RWPE2 (cell line): ENCODE measurements at places on chromosomes 2 and 18.

DNA sequence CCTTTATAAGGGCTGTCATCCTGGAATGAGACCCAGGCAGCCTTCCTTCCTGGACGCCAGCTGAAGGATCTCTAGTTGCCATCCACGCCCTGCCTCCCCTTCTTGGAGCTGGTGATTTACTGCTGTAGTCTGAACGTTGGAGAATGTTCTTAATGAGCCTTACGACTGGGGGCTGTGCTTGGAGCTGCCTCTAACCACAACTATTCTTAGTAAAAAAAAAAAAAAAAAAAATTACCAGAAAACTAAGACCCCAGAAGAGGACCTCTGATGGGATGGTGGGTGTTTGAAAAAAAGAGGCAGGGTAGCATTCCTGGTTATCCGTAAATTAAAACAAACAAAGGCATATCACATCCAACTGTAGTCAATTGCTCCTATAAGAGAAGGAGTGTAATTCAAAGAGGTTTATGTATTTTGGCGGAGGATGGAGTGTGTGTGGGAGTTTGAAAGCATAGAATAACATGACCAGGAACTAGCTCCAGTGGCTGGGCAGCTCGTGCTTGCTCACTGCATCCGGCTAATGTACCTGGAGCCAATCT, 105.4 kb downstream of the QPCT start:
- DNase-seq = no peak

GRCh38 chr2:237695201-237695780, 67.9 kb downstream of the LRRFIP1 start:
- no peak for DNase-seq

DNA sequence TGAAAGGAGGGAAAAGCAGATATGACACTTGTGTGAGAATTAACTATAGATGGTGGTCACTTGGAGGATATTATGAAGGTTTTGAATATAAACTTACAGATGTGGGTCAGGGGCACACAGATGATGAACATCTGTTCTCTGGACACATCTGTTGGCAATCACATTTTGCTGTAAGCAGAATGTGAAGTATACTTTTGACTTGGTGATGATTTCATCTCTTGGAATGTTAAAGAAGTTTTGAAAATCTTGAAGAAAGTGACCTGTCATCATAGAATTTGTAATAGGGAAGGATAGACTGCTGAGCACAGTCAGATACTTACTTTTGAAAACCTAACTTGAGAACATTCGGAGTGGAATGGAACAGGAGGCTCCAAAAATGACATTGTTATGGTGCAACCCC, 40.2 kb downstream of the PIKFYVE start:
- no peak for DNase-seq

DNA sequence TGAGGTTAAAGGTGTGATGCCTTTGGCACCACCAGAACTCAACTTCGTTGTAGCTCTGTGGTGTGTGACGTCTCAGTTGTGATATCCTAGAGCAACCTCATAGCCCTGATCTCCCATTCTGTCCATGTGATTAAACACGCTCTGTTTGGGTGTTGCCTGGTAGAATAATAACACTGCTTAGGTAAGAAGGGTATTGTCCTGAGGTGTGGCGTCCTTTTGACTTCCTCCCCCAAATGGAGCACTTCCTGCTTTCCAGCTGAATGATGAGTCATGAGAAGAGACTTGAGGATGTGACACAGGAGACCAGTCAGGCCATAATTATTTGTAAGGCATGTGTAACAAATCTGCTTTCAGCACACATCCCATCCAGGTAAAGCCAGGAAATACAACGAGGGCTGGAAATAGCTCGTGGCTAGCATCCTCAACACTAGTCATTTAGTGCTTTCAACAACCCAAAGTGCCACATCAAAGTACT, 100.7 kb downstream of the RAPGEF4 start:
- DNase-seq = no peak

DNA sequence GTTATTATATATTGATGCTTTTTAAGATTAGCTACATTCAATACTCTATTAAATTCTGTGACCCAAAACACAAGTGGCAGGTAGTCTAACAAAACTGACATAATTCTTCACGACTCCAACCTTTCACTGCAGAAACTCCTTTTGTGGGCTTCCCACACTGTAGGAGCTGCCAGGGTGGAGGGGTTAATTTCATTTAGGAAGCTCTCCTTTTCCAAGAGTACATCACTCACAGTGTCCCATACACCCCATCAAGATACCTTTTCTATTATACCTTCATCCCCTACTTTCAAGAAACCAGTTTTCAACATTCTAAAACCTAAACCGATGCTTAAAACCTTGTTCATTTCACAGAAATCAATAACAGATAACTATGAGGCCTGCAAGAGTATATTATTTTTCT, 825 bp downstream of the THUMPD2 start:
- no peak for DNase-seq

- DNase-seq = no peak
Observed at GRCh38 chr2:48750128-48750739, 5.3 kb downstream of the LHCGR start.

- no peak for DNase-seq
Observed at GRCh38 chr2:35915261-35915660, 440.3 kb upstream of the CRIM1 start.

DNA sequence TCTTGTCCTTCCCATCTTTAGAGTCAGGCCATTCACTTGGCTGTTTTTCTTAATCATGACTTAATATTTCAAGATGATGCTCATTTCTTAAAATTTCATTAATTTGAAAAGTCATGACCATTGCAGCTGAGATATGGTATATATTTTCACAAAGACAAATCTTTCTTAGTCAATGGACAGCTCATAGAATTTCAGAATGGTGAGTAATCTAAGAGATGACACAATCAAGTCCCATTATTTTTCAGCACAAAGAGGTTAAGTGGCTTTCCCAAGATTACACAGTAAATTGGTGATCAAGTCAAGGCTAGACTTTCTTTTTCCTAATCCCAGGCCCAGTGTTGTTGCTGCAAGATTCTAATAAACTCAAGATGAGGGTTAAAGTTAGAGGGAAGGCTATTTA, 34.4 kb upstream of the NT5C1B start:
- DNase-seq = no peak

DNA sequence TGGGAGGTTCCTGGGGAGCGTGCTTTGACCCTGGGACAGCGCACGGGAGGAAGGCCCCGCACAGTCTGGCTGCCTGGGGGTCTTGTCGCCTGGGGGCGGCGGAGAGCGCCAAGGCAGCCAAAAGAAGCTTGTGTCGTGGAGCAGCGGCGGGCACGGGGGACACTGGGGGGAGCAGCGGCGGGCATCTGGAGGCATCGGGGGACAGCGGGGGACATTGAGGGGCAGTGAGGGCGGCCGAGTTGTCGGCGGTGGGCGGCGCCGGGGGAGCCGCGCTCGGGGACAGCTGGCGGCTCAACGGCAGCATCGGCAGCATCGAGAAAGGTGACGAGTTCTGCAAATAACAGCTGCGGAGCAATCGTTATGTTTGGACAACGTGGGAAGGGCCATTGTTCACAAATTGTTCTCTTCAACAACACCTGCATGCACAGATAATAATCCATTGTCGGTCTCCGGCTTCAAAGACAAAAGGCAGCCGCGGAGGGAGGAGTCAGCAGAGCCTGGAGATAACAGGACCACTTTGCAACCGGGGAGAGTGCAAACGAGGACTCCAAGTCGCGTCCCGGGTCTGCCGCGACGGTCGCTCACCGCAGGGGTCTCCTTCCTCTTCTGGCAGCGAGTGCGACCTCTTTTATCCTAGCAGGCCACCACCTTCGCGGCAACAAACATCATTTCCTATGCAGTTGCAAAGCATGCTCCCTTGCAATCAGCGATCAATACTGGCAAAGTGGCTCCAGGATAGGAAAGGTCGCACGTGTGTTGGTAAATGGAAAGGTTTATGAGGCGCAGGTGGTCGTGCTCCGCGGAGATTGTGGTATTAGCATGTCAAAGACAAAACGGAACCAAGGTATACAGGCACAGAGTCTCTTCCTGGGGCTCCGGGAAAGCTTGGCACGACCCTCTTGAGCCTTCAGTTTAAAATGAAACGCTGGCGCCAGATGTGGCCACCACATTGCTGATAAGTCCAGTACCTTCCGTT, 132.3 kb upstream of the DLX2 start:
- no peak for DNase-seq

DNA sequence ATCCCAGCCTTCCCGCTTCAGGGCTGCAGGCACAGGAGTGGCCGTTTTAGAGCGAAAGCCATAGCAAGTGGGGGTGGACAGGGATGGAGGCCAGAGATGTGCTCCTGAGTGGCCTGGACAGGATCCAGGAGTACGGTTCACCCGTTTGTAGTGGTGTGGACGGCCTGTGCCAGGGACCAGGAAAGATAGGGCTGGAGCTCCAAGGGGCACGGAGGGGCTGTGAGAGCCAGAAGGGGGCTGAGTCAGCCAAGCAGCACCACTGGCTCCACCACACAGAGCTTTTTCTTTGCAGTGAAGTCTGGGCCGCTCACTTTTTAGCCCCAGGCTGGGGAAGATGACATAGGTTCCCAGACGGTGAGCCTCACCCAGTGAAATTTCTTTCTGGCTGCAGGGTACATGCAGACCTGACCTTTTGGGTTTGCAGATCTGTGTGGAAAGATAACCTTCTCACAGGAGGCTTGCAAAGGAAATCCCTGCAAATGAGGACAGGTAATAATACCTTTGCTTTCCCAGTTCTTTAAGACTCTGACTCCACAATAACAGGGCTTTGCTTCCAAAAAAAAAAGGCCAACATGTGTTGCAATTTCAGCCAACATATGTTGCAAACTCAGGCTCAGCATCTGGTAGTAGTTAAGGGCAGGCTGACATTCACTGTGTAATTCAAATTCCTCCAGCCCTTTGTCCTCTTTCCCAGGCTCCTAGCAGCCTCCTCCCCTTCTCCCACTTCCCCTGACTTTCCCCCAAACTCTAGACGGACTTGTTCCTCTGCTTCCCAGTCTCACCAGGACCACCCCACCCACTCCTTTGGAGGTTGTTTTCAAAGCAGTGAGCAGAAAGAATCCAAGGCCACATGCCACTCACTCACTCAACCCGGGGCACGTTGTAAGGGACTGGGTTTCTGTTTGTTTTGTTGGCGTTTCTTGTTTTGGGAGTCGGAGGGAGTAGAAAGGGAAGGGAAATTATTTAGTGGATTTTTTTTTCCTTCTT, 20.3 kb upstream of the LAPTM4A start:
- DNase-seq = peak; percentile 85

DNA sequence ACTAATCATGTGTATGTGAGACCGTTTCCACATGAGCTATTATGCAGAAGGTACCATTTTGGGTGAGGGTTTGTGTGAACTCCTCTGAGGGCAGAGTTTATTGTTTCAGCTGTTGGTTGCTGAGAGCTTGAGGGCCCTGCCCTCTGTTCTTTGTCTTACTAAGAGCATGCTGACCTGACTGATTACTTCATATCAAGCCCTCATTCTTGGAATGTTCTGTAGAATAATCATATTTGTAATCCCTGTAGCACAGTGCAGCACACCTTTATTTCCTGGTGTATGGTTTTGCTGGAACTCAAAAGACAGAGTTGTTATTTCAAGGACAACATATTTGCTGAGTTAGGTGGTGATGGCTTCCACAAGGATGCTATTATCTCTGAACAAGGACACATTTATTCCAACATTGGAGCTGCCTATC, 118.5 kb downstream of the GALNT3 start:
- DNase-seq = no peak

DNA sequence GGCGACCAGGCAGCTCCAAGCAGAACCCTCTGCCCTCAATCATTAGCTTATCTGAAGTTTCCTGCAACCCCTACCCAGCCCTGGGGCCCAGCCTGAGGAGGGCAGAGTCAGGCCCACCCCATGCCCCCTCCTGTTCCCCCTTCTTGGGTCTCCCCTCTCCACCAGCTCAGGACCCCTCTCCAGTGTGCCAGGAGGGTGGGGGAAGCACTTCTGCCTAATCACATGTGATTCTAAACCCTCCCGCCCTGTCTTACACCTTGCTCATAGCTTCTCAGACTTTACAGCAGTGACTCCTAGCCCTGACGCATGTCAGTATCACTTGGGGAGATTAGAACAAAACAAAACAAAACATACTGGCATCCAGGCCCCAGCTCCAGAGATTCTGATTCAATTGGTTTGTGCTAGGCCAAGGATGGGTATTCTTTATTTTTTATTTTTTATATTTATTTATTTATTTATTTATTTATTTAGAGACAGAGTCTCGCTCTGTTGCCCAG, 42.5 kb upstream of the ASAP2 start:
- no peak for DNase-seq

- DNase-seq = no peak
Observed at GRCh38 chr2:230987137-230988020, 8.5 kb upstream of the SPATA3 start.

DNA sequence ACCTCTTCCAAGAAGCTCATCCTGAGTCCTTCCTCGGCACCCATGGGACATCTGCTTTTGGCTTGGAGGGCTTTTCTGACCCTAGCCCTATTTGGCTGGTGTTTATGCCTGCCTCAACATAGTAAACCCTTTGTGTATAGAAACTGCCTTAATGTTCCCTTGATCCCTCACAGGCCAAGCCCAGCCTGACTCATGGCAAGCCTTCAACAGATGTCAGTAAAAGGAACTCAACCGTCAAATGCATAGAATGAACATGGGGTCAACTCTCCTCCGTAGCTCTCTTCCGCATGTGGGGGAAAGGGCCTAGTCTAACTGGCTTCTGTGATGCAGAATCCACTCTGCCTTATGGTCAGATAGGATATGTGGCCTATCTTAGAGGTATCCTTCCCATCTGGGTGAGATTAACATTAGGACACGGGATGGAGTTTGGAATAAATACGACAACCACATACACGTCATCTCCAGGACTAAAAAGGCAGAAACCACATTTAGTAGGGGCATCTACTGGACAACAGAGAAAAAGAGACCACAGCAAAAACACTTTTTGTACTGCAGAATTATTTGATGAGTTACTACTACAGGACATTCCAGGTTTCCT, 2.5 kb upstream of the NPAS2 start:
- DNase-seq = no peak

DNA sequence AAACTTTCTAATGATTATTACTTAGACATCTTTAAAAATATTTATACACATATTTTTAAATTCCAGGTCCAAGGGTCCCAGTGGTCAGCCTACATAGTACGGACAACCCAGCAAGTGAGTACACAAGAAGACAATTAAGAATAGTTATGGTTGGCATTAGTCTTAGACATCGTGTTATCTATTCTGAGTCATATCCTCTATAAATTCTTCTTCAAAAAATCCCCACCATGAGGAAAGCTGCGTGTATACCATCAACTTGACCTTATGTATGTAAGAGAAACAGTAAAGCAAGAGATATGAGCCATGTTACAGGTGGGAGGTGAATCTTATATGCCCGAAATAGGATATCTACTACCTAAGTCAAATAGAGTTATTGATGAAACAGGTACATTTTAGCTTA, 1339.8 kb downstream of the DPP10 start:
- no peak for DNase-seq

GRCh38 chr2:29225814-29226213, 110.6 kb downstream of the CLIP4 start:
- no peak for DNase-seq

DNA sequence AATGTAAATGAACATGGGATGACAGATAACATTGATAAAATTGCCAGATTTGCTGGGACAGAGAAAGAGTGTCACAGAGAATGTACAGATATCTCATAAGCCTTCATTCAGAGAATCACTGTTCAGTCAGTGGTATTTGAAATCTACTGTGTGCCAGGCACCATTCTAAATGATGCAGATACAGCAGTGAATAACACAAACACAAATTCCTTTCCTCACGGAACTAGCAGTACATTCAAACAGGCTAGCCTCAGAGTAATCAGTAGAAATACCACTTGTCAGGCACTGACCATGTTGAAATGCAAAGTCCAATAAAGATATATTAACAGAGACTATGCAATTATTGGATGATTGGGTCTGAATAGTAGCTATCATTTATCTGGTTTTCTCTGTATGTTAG, 211.0 kb downstream of the RDH14 start:
- no peak for DNase-seq
